ENCODE measurements at places on chromosomes 5 and 9.

DNA sequence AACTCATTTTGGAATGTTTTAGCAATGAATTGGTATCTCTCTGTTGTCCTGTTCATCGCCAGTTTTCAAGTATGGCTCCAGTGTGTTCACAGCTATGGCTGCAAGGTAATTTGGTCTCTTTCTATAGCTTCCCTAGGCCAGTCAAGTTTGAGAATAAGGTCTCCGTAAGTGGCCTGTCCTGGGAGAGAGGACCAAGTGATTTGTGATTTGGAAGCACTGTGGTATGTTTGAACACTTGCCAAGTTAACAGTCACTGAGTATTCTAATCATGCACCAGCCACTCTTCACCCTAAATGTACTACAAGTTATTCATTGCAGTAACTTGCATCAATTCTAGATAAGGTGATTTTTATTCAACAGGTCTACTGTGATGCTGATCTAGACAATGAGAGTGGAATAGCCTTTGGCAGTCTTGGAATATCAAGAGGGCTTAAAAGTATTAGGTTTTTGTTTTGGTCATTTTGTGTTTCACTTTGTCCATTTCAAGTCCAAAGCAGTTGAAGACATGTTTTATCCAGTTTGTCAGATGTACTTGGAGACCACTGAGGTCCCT lies 41.1 kb downstream of the G3BP1 start:
- DNase-seq, result no peak

GRCh38 chr5:116289276-116289675 lies 204.5 kb downstream of the COMMD10 start:
- no peak for DNase-seq

GRCh38 chr5:185095-186070 lies 5.9 kb upstream of the LRRC14B start:
- no peak for DNase-seq

- DNase-seq, result no peak
Measured at GRCh38 chr5:42675602-42676001, 81.0 kb upstream of the CCDC152 start.

DNA sequence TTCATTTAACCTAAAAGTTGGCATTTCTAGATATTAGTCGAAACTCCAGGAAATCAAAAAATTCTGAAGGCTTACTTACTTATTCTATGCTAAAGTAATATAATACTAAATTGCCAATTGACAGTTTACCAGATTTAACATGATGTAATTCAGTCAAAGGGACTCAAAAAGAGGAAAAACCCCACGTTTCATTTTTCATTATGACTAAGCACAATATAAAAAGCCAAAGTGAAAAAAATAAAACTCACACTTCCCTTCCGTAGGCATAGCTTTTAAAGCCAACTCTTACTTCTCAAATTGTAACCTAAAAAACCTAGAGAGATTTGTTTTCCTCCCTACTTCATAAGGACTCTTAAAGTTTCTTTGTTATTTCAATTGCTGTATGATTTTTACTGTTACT lies 146.6 kb downstream of the RAPGEF6 start:
- no peak for DNase-seq

- no peak for DNase-seq
Measured at GRCh38 chr5:61758711-61759110, 426.7 kb downstream of the ZSWIM6 start.

DNA sequence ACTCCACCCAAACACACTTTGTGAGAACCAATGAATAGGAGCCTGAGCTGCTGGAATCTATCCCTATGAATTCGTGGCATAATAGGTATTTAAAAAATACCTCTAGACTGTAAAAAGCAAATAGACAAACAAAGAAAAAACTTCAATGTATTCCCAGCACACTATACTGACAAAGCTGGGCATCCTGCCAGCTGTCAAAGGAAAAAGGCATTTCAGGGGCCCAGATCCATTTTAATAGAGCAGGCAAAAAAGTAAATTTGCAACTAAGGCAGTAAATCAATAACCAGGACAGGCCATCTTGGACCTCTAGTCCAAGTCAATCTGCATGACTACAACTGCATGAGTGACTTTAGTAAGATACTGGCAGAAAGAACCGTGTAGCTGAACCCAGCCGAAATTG lies 25.6 kb upstream of the LARP1 start:
- DNase-seq, result no peak

- no peak for DNase-seq
Measured at GRCh38 chr5:172932313-172933017, 26.8 kb upstream of the RPL26L1 start.

GRCh38 chr9:109975574-109976295 lies 195.7 kb downstream of the PALM2AKAP2 start:
- no peak for DNase-seq

- no peak for DNase-seq
Measured at GRCh38 chr9:91289244-91289643, 72.5 kb downstream of the AUH start.

GRCh38 chr5:10423022-10423421 lies 18.7 kb upstream of the ROPN1L start:
- DNase-seq, result no peak

DNA sequence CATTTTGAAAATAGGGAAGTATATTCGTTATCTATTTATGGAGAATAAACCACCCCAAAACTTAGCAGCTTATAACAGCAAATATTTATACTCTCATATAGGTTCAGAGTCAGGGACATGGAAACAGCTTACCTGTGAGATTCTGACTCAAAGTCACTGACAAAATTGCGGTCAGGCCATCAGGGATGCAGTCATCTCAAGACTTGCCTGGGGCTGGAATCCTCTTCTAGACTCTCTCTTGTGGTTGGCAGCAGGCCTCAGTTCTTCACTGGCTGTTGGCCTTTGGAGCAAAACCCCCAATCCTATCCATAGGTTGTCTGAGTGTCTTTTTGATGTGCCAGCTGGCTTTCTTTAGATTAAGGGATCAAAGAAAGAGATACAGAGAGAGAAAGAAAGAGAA lies 275.6 kb downstream of the SEC61B start:
- no peak for DNase-seq

DNA sequence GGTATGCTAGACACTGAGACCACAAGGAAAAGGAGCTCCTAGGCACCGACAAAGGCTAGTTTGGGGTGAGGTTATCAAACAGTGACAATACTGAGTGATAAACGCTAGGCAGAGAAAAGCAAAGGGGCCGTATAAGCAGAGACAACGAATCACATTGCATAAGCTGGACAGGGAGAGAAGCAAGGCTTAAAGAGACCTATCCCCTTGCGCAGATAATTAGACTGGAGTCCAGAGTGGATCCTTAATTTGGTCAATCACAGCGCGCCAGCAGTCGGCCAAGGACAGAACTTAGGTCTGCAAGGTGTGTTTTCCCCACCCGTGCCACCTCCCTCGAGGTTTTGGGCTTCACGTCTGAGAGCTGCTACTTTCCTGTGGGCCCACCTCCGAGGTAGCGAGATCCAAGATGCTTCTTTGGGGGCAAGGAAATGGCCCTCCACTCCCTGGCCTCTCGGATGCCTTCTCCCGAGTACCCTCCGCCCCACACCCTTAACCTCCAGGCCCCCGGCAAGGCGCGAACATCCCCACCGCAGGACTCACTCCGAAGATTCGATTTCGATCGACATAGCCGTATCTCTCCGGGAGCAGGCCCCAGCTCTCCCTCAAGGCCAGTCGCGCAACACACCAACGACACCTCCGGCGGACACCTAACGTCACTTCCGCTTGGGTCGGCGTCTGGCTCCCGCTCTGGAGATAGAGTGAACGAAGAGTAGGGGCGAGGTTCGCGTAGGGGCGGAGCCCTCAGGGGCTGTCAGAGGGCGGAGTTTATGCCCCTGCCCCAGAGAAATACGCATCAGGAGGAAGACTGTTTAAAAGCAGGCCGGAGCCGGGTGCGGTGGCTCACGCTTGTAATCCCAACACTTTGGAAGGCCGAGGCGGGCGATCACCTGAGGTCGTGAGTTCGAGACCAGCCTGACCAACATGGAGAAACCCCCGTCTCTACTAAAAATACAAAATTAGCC lies at the start of gene SMU1:
Gene SMU1 (minus strand): TSS at position 629 of the 959 bp plus-strand sequence. CDS start 66 bp downstream, at position 563.
- DNase-seq, result peak; percentile 70

DNA sequence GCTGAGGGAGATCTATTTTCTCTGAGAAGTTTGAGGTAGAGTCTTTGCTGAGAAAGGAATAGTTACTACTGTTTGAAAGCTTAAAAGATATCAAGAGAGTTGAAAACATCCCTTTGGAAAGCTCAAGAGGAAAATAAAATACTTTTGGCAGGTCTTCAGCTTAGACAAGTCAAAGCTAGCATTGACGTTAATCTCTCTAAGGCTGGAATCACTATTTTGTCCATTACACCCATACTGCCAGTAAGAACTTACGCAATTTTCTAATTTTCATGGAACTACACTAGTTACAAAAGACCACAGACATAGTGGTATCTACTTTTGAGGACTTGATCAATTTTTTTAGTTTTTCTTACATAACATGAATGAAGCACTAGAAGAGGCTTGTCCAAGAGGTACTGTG lies 494.9 kb downstream of the PSAT1 start:
- no peak for DNase-seq

DNA sequence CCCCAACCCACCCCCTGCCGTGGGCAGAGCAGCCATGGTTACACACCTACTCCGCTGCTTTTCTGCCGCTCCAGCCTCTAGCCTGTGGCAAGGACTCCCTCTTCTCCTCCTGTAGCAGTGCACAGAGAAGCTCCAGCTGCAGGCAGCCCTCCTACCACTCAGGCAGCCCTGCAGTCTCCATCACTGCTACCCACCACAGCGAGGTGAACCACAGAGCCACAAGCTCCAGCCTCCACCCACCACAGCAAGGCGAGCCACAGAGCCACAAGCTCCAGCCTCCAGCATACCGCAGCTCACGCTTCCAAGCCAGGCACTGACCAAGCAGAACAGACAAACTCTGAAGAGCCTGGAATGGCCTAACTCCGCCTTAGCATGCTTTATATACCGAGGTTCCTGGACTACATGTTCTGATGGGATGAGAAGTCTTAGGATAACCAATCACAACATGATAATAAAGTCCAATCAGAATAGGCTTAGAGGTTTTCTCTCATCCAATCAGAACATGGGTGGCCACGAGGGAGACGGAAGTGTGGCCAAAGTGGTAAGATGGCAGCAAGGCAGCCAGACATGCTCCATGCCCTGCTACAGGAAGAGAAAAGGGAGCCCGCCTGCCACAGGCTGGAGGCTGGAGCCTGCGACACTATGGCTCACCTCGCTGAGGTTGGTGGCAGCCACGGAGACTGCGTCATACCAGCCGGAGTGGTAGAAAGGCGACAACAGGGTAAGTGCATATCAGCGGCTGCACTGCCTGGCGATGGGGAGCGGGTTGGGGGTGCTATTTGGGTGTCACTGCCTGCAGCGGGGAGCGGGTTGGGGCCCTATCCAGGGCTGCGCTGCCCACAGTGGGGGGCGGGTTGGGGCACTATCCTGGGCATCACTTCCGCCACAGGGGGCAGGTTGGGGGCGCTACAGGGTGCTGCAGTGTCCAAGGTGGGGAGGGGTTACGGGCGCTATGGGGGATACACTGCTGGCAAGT lies 75.8 kb upstream of the PCAT7 start:
- DNase-seq, result no peak

- no peak for DNase-seq
Measured at GRCh38 chr9:116687754-116688135, 640 bp downstream of the TRIM32 start.

- DNase-seq, result no peak
Measured at GRCh38 chr5:2094616-2094995, 211.9 kb upstream of the IRX4 start.

DNA sequence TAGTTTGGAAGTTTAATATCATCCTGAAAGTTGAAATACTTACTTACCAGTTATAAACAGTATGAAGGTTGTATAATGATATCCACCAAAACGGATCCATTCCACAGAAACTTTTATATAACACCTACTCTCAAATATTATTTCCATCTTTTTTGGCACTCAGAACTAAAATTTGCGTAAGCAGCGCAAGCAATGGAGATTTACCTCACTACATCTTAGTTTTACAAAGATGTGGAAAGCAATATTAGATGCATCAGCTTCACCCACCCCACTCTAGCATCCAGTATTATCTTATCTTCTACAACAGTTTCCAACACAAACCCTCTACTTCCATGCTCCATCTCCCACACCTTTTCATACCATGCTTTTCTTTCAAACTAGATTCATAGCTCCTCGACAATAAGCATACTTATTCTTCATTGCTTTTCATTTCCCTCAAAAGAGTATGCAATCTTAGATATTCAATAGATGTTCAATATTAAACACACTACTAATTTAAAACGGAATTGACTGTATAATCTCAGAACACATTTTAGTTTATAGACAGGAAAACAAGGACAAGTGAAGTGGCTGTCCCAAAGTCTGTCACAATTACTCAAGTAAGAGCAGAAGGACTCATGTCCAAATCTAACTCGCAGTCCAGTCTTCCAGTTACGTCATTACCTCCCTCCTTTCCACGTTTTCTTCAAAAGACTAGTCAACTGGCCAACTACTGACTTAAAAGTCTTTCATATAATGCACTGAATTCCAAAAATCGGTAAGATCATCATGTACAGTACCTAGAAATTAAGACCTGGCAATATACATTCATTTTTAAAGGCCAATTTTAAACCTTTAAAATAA lies 2.2 kb downstream of the PPP2CA start:
- DNase-seq, result no peak

- DNase-seq, result no peak
Measured at GRCh38 chr5:150263801-150264621, 25.6 kb downstream of the CAMK2A start.

DNA sequence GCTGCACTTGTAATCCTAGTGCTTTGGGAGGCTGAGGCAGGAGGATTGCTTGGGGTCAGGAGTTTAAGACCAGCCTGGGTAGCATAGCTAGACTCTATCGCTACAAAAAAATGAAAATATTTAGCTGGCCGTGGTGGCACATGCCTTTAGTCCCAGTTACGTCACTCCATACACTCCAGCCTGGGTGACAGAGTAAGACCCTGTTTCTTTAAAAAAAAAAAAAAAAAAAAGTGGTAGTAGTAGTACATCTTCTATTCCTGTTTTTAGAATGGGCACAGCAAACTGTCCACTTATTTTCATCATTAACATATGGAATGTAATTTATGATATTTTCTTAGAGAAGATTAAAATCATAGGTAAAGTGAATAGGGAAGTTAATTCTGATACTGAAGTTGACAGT lies 48.2 kb downstream of the TRIO start:
- DNase-seq, result no peak

DNA sequence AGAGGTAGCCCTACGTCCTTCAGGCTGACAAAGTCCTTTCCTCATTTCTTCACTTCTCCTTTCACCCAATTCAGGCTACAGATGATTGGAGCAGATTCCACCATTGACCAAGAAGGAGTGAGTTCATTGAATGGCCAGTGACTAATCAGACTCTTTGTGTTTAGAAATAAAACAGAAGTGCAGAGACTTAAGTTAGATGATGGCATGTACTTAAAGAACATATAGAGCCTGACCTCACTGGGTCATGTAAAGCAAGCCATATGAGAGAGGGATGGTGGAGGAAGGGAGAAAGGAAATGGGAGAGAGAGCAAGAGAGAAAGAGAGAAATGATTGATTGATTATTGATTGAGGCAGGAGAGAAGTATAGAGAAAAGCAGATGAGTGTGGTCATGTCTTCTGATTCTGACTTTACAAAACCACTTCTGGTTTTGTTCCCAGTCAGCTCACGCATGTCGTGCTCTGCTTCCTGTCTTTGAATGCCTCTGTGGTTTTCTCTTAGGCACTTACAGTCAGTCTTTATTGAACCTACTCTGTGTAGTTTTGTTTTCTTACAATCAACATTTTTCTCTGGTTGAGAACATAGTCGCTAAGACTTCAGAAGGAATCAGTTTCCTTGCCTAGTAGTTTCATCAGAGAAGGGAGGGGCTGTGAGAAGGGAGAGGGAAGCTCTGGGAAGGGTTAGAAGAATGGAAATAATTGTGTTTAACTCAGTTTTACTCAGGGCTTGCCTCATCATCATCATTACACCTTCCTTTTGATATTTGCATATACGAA lies 149.2 kb upstream of the KLF9 start:
- DNase-seq, result no peak

GRCh38 chr9:129482521-129483414 lies 138.1 kb downstream of the C9orf50 start:
- no peak for DNase-seq
